ENCODE measurements at places on chromosomes 7 and 10.

DNA sequence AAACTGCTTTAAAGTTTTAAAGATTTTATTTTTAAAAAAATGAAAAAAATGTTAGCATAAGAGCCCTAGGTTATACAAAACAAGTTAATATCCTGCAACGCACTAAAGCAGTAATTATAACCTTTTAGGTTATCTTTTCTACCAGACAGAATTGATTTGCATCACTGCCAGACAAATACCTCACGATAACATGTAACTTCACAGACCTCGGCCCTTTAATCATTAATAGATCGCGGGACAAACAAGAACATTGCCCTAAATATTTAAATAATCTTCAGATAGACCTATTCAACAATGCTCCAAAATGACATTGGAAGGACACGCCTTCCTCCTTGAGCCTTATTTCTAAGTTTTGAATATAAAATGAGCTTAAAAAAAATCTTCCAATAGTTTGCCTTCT lies 23.8 kb upstream of the C7orf33 start:
- no peak for DNase-seq

GRCh38 chr10:30494558-30494957 lies 60.6 kb downstream of the MAP3K8 start:
- DNase-seq = no peak

- no peak for DNase-seq
Measured at GRCh38 chr7:27665531-27665930, 2.8 kb upstream of the HIBADH start.

DNA sequence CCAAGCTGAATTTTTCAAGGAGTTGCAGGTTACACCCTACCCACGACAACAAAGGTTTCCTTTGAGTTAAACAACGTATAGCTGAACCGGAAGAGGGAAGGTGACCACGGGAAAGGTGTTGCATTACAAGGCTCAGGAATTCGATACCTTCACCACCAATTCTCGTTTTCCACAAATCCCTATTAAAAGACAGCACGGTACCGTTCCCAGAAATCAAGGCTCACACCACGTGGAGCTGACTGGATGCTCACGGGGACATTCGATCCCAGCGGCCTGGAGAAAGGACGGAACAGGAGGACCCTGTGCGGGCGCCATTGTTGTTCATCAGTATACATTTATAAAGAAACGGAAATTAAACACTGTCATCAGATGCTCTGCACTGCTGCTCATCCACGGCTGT lies 56.4 kb downstream of the CTBP2 start:
- DNase-seq = no peak

- peak; percentile 57 for DNase-seq
Measured at GRCh38 chr10:116654816-116655215, 34.1 kb downstream of the PNLIPRP2 start.

DNA sequence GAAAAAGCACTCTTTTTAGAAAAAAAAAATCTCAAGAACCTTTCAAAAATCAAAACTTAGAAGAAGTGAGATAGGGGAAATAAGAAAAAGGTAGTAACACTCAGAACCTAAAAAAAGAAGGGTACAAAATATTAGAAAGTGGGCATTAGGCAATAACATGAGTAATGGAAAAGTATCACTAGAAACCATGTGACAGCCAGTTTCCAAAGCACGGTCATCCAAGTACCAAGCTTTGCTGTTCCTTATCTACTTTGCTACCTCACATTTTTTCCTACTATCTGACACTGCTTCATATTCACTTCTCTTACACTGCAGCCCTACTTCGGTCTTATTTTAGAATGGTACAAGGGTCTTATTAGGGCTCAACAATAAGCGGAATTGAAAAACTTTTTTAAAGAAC lies 30.3 kb downstream of the IMMP2L start:
- DNase-seq = no peak

DNA sequence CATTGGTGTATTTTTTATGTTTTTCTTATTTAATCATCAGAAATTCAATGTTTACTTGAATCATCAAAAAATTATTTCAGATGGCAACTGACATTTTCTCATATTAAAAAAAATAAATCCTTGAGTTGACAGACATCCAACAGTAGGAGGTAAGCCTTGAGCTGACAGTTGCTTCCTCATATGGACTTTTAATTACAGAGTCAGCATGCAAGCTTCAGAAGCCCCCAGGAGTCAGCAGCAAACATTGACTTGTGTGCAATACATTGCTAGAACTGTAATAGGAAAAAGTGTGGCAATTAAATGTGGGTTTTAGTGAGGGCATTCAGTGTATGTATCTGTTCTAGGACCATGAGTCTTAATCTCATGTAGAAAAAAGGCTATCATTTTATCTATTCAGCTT lies 62.4 kb upstream of the TAS2R16 start:
- no peak for DNase-seq

DNA sequence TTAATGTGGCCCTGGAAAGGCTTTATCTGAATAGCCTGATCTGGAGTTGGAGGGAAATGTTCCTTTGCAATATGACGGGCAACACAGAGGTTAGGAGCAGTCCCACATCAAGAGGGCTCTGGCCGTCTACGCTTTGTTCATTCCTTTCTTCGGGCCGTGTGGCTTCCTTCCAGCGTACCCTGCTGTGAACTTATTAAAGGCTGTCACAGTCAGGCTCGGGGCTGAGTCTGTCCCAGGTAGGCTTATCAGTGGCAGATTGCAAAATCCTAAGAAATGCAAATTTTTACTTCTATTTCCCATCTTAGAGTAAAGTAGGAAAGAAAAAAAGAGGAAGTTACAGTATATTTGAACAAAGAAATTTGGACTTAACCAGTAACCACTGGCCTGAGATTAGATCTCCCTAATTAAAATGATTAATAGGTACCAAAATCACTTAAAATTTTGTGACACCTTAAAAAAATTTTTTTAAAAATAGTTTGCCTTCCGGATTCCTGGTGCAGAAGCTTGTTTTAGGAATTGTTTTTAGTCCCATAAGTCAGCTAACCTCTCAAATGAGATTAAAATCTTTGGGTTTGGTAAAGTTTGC lies 453.1 kb upstream of the MKI67 start:
- DNase-seq = no peak

GRCh38 chr7:8134089-8134733 lies 127.8 kb downstream of the ICA1 start:
- no peak for DNase-seq

Measured in SK-MEL-5 (cell line).